ENCODE measurements at places on chromosomes 5 and 9. TPM values are rescaled to one million over a fixed set of nuclear protein-coding genes. Genes with fewer than 3 reads are reported as not detected.
A peak's percentile ranks its signal among the peaks of the same experiment; 100 is the strongest.

The AMBP gene
- total RNA-seq, result not detected

The PFN3 gene
- not detected for total RNA-seq

The SH3RF2 gene
- not detected for total RNA-seq

The TMEM267 gene
- 19.6 TPM for total RNA-seq

The LCN9 gene
- total RNA-seq, result not detected

The AGXT2 gene
- not detected for total RNA-seq

The LEAP2 gene
- total RNA-seq, result 2.7 TPM

The ZMAT2 gene
- total RNA-seq, result 75.2 TPM

The GAS1 gene
- total RNA-seq, result 0.55 TPM

The ECM2 gene
- total RNA-seq, result not detected

- H3K4me3 ChIP-seq, result peak overlapping the region; percentile 86
- peaks cover 9% of the 10 kb centered on the region for H3K4me1 ChIP-seq
- peak overlapping the region; percentile 83 for H3K27ac ChIP-seq
- no peaks in the 10 kb centered on the region for H3K36me3 ChIP-seq
- no peak for DNase-seq
Observed at GRCh38 chr5:43515678-43516048, 715 bp upstream of the C5orf34 start.

GRCh38 chr9:74379718-74380117 lies 117.4 kb upstream of the RORB start:
- no peaks in the 10 kb centered on the region for H3K4me1 ChIP-seq
- DNase-seq, result peak; percentile 19
- no peak overlapping the region for H3K27ac ChIP-seq
- H3K36me3 ChIP-seq, result no peaks in the 10 kb centered on the region
- H3K4me3 ChIP-seq, result no peak overlapping the region

GRCh38 chr5:88687373-88687911 lies 195.5 kb downstream of the MEF2C start:
- H3K36me3 ChIP-seq, result no peaks in the 10 kb centered on the region
- H3K27me3 ChIP-seq, result peaks cover 100% of the 10 kb centered on the region
- peaks cover 16% of the 10 kb centered on the region for H3K4me1 ChIP-seq
- H3K27ac ChIP-seq, result no peak overlapping the region

DNA sequence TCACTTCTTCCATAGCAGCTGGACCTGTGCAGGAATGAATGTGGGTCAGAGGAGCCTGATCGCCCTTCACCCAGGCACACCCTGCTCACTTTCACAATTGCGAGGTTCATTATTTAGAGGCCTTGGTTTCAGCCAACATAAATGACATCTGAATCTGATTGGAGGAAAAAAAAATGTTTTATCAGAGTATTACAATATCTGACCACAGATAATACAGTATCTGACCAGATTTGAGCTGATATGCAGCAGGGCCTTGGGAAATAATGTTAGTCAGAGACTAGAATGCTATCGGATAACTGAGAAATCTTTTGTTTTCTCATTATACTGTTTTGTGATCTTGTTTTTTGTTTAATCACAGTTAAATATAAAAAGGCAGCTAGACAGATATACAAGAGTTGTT lies 7.7 kb downstream of the ICE1 start:
- no peak overlapping the region for H3K27ac ChIP-seq
- no peak overlapping the region for H3K4me3 ChIP-seq
- DNase-seq, result no peak
- no peaks in the 10 kb centered on the region for H3K36me3 ChIP-seq
- H3K4me1 ChIP-seq, result peaks cover 47% of the 10 kb centered on the region
- H3K27me3 ChIP-seq, result no peaks in the 10 kb centered on the region

DNA sequence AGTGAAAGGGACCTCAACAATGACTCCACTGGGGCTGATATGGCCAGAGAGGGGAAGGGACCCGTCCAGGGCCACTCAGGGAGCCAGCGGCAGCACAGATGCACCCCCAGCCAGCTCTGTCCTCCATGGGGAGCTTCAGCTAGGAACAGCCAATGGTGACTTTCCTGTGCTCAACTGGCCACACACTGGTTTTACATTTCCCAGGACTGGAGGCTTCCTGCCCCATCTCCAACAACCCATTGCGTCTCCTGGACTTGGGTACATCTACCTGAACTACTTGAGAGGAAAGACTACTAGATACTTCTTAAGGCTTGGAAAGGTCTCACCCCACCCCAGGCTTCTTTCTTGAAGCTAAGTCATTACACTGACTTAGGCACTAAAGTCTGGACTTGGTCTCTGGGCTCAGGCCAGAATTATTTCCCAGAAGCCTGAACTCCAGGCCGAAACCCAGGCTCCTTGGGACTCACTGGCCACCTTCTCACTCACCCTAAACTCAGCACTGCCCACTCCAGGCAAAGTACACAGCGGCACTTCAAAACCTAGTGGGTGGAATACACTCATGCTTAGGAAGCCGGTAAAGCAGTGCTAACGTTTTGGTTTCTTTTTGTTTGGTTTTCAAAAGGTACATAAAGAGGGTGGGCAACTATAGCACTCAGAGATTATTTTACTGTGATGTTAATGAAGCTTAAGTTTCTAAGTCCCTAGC lies 1.5 kb downstream of the IGFBPL1 start:
- no peaks in the 10 kb centered on the region for H3K36me3 ChIP-seq
- no peak for DNase-seq
- H3K27ac ChIP-seq, result no peak overlapping the region
- no peaks in the 10 kb centered on the region for H3K27me3 ChIP-seq

GRCh38 chr9:21556581-21557427 lies 74.7 kb upstream of the IFNE start:
- no peaks in the 10 kb centered on the region for H3K36me3 ChIP-seq
- peaks cover 34% of the 10 kb centered on the region for H3K27me3 ChIP-seq
- H3K27ac ChIP-seq, result no peak overlapping the region
- H3K4me1 ChIP-seq, result peaks cover 11% of the 10 kb centered on the region

DNA sequence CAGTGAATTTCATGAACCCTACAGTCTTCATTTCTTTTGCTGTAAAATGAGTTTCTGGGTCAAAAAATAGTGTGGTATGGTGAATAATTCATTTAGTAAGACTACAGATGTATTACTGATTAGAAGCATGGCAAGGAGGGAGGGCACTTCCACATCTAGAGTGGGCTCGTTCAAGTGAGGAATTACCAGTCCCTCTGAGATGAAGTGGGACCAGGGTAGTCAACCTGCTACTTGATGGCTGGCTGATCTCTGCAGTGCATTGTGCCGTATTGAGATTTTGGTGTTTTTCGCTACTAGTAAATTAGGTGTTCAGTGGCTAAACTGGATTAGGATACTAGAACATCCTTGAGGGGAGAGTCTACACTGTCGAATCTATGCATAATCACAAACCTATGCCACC lies 10.8 kb downstream of the CDC37L1 start:
- no peak overlapping the region for H3K4me3 ChIP-seq
- H3K27me3 ChIP-seq, result no peaks in the 10 kb centered on the region
- no peak overlapping the region for H3K27ac ChIP-seq
- no peak for DNase-seq
- peaks cover under 1% of the 10 kb centered on the region for H3K4me1 ChIP-seq

DNA sequence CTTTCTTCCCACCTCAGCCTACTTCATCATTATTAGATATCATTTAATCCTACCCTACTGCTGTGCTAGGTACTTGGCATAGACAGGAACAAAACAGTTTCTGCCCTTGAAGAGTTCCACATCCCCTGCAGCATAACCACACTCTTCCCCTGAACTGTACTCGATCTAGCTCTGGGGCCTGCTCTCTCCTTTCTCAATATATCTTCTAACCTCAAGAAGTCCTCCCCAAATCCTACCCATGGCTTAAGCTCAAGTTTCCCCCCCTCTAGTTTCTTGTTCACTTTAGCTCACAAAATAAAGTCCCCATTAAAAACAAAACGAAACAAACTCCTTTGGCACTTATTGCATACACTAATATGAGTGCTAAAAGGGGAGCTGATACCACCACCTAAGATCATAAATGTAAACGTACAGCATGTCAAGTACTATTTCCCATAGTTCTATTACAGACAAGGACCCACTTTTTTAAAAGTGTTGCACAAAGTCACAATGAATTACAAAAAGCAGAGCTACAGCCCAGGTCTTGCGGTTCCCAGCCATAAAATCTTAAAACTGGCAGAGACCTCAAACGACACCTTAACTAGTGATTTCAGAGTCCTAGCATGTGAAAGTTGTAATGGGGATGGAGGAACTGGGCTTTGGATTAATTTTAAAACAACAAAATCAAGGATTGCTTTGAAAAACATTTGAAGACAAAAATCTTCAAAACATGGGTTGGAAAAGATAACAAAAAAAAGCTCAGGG lies 80.7 kb downstream of the PTPDC1 start:
- no peaks in the 10 kb centered on the region for H3K27me3 ChIP-seq
- H3K36me3 ChIP-seq, result no peaks in the 10 kb centered on the region
- no peak overlapping the region for H3K27ac ChIP-seq
- H3K4me1 ChIP-seq, result peaks cover 44% of the 10 kb centered on the region
- peak overlapping the region; percentile 85 for H3K4me3 ChIP-seq

GRCh38 chr9:132712753-132713152 lies 42.5 kb downstream of the GTF3C4 start:
- no peak for DNase-seq
- no peaks in the 10 kb centered on the region for H3K27me3 ChIP-seq
- H3K4me3 ChIP-seq, result no peak overlapping the region
- no peaks in the 10 kb centered on the region for H3K4me1 ChIP-seq

- H3K4me1 ChIP-seq, result no peaks in the 10 kb centered on the region
- H3K27me3 ChIP-seq, result no peaks in the 10 kb centered on the region
- peak overlapping the region; percentile 38 for H3K27ac ChIP-seq
- no peaks in the 10 kb centered on the region for H3K36me3 ChIP-seq
- DNase-seq, result no peak
Observed at GRCh38 chr9:37954581-37954981, 50.7 kb upstream of the SLC25A51 start.

DNA sequence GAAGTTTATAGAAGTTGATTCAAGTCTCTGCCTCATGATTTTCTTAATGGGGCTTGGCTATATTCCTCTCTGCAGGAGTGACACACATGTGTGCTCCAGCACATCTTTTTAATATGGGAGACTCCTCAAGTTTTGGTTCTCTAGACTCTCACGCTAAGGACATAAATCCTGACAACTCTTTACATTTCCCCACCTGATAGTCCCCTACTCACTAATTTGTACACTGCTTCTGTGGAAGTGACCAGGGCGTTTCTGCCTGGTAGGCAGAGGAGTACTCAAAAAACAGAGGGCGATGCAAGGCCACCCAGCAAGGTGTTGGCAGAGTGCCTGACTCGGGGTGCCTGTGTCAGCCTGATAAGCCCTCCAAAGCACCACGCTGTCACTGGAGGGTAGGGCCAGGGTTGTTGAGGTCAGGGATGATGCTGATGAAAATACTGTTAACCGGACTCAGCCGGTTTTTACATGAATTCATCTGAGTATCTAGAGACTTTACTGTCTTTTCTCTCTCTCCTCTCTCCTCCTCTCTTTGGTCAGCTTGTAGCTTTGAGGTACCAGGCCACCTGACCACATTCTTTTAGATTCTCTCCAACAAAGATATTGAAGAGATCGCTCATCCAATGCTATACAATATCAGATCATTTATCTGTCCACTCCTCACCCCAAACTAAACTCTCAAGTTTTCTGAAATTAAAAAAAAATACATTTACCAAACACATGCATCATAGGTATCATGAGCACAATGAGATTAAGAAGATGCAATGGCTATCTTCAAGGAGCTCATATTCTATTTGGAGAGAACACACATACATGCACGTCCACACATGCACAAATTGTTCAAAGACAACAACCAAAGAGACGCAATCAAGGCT lies 205.2 kb downstream of the PIK3R1 start:
- peak overlapping the region; percentile 77 for H3K27ac ChIP-seq
- H3K4me1 ChIP-seq, result peaks cover 12% of the 10 kb centered on the region
- no peak overlapping the region for H3K4me3 ChIP-seq
- DNase-seq, result no peak
- no peaks in the 10 kb centered on the region for H3K36me3 ChIP-seq
- no peaks in the 10 kb centered on the region for H3K27me3 ChIP-seq

GRCh38 chr5:172834415-172835289 lies 601 bp downstream of the ERGIC1 start:
- H3K27ac ChIP-seq, result peak overlapping the region; percentile 54
- DNase-seq, result no peak
- no peaks in the 10 kb centered on the region for H3K36me3 ChIP-seq
- H3K4me3 ChIP-seq, result peak overlapping the region; percentile 54
- no peaks in the 10 kb centered on the region for H3K27me3 ChIP-seq
- peaks cover 36% of the 10 kb centered on the region for H3K4me1 ChIP-seq

DNA sequence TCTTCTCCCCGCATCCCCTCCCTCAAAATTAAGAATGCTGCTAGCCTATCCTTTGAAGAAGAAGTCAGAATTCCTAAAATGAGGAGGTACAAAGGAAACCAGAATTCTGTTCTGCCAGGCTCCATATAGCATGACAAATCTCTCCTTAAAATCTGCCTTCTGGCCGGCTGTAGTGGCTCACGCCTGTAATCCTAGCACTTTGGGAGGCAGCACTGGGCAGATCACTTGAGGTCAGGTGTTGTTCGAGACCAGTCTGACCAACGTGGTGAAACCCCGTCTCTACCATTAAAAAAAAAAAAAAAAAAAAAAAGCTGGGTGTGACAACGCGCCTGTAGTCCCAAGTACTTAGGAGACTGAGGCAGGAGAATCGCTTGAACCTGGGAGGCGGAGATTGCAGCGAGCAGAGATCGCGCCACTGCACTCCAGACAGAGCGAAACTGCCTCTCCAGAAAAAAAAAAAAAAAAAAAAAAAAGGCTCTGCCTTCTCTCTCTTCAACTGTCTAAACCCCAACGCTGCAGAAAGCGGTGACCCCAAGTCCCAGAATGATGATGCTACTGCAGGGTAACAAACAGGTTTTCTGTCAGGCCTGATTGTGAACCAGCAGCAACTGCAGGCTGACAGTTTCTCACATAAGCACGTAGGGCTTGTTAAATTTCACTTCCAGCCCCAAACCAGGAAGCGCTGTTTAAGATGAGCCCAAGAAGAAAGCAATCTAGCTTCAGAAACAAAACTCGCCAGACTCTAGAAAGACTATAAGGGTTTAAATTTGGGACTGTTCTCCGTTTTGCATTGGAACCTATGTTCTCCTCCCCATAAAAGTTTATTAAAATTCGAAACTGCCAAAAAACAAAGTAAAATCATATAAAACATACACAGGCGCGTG lies 963 bp upstream of the CAST start:
- peak overlapping the region; percentile 80 for H3K4me3 ChIP-seq
- peak overlapping the region; percentile 92 for H3K27ac ChIP-seq
- DNase-seq, result peak; percentile 61
- H3K36me3 ChIP-seq, result no peaks in the 10 kb centered on the region
- H3K27me3 ChIP-seq, result no peaks in the 10 kb centered on the region

- DNase-seq, result no peak
- H3K36me3 ChIP-seq, result no peaks in the 10 kb centered on the region
- no peaks in the 10 kb centered on the region for H3K4me1 ChIP-seq
- H3K27ac ChIP-seq, result no peak overlapping the region
- no peaks in the 10 kb centered on the region for H3K27me3 ChIP-seq
Observed at GRCh38 chr9:138048184-138048583, 170.6 kb downstream of the CACNA1B start.

GRCh38 chr5:98471458-98471857 lies 302.0 kb upstream of the RGMB start:
- no peaks in the 10 kb centered on the region for H3K36me3 ChIP-seq
- H3K4me1 ChIP-seq, result no peaks in the 10 kb centered on the region
- DNase-seq, result no peak

DNA sequence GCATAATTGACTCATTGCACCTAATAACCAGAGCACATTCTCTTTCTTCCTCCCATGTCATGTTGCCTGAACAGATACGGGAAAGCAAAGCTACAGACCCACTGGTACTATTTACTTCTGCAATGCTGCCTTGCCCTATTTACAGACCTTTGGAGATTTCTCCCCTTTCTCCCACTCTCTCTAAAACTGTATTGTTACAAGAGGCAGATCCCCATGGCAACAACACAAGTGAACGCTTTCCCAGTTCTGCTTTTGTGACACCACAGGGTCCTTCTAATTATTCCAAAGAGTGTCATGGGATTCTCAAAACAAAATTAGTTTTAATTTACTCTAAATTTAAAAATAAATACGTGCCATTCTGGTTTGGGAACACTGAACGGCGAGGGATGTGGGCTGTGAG lies 104.7 kb downstream of the KCTD16 start:
- H3K27me3 ChIP-seq, result no peaks in the 10 kb centered on the region
- no peaks in the 10 kb centered on the region for H3K4me1 ChIP-seq
- no peak for DNase-seq
- no peak overlapping the region for H3K4me3 ChIP-seq
- no peak overlapping the region for H3K27ac ChIP-seq

Data from CD8-positive, alpha-beta memory T cell (primary cell).